ENCODE measurements at places on chromosomes 1 and 21.

DNA sequence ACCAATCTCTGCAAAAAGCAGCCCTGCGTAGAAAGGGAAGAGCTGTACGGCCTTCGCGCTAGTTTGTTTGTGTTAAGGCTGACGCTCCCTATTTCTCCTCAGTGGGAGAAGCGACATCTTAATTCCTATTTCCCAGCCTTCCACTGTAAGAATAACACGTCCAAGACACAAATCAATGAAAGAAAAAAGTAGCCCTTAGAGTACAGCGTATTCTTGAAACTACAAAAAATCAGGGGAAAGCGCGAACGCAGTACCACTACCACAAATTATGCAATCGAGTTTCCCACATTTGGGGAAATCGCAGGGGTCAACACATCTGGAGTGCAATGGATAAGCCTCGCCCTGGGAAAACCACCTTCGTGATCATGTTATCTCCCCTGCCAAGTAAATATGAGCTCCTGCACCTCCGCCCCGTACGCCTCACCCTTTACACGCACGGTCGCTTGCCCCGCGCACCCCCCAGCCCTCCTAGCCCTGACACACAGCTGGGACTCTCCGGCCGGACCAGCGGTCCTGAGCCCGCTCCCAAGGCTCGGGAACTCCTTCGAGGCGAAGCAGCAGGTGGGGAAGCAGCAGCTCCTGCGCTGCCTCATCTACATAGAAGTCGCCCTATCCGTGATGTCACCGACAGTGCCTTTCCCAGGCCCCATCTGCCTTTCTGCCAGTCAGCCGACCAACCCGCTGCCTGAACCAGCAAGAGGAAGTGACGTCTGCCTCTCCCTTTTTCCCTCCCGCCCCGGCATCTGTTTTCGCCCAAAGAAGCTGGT lies 94.7 kb downstream of the PPIAL4G start:
- peak; percentile 96 for DNase-seq

- DNase-seq, result no peak
Observed at GRCh38 chr1:211829343-211830054, 1.1 kb downstream of the LPGAT1 start.

GRCh38 chr1:10210841-10211804 lies 753 bp downstream of the KIF1B start:
- DNase-seq, result peak; percentile 69

- no peak for DNase-seq
Observed at GRCh38 chr1:198397208-198397808, 143.2 kb downstream of the ATP6V1G3 start.

GRCh38 chr1:186896211-186896610 lies 67.5 kb downstream of the PLA2G4A start:
- no peak for DNase-seq

GRCh38 chr1:36609241-36610027 lies 126.7 kb upstream of the CSF3R start:
- peak; percentile 77 for DNase-seq

GRCh38 chr1:231165371-231165770 lies 3.5 kb downstream of the TRIM67 start:
- no peak for DNase-seq

DNA sequence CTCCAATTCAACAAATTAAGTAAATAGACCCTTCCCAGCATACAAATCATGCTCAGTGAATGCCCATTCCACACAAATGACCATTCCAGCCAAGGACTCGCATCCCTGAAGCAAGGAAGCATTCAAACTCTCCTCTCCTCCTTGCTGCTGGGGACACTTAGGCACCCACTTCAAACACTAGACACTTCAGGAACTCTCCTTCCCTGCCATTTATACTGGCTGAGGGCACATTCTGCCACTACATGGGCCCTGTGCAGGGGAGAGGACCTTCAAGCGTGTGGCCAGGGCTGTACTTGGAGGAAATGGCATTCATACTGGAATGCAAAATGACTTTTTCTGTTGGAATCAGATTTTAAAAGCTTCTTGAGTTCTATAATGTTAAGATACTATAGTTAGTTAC lies 22.3 kb downstream of the GJA5 start:
- no peak for DNase-seq

- no peak for DNase-seq
Observed at GRCh38 chr1:244029124-244029523, 22.0 kb upstream of the ZBTB18 start.

- no peak for DNase-seq
Observed at GRCh38 chr1:88275259-88275862, 408.7 kb upstream of the PKN2 start.

- DNase-seq, result peak; percentile 81
Observed at GRCh38 chr21:26070822-26071425, 99.6 kb downstream of the APP start.

- peak; percentile 59 for DNase-seq
Observed at GRCh38 chr1:180586671-180587155, 27.9 kb downstream of the OVAAL start.

GRCh38 chr1:4600615-4601460 lies 53.6 kb upstream of the AJAP1 start:
- DNase-seq, result no peak

Measured in activated CD4-positive, alpha-beta T cell treated with anti-CD3 and anti-CD28 coated beads, Interleukin-2, amount 10 ng/mL, durations not matched to agents 24 days and 14 days (primary cell).